ENCODE measurements at places on chromosomes 6 and 20.

DNA sequence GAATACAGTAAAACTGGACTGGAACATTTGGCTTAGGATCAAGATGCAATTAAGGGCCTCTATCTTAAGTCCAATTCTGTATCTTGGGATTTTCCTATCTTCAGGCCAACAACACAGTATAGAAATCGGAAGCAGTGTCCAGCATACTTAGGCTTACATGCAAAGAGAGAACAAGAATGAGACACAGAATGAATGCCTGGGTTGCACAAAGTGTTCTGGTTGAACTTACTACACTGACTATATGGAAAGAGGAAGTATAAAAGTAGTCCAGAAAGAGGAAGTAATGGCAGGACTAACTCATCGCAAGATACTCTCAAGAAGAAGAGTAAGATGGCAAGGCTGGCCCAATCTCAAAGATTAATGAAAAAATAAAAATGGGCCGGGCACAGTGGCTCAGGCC is 87.6 kb downstream of the BTBD9 start:
- no peak for DNase-seq

- DNase-seq: no peak
Observed at GRCh38 chr6:118122801-118123200, 215.7 kb downstream of the SLC35F1 start.

DNA sequence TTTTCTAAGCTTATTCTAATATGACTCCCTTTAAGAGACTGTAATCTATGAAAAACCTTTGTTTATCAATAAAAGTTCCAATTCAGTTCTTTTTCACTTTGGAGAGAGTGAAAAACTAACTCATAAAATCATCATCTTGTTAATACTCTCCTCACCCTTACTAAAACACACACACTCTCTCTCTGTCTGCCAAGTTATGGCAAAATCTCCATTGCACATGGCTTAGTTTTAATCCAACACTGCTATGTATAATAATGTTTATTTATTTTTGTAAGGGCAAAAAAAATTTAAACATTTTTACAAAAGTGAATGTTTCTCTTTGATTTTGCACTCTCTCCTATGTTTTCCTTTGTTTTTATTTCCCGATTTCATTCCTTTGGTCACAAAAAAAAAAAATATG is 253.2 kb downstream of the BMP7 start:
- DNase-seq: no peak

- no peak for DNase-seq
Observed at GRCh38 chr6:138655828-138656227, 117.7 kb upstream of the CCDC28A start.
